Peyer's patch (tissue), 4 donors: ENCODE measurements at places on chromosomes 1 and 21. TPM values are rescaled to one million over a fixed set of nuclear protein-coding genes. Genes with fewer than 3 reads are reported as not detected.

DNA sequence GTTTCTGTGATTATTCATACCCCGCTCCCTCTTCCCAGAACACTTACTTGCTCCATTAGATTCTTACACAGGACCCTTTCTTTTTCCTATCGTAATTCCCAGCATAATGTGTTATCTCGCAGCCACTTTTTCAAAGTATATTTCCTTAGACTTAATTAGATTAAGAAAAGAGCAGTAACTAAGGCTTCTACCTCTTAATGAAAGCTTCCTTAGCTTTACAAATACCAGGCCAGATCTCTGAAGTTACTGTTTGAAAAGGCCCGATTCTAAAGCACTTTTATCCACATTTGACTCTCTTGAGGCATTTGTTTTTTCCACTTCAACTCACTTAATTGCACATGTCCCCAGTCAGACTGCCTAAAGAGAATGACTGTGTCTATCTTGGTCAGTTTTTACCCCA lies 1264.3 kb upstream of the ADGRL2 start:
- no peak for DNase-seq

DNA sequence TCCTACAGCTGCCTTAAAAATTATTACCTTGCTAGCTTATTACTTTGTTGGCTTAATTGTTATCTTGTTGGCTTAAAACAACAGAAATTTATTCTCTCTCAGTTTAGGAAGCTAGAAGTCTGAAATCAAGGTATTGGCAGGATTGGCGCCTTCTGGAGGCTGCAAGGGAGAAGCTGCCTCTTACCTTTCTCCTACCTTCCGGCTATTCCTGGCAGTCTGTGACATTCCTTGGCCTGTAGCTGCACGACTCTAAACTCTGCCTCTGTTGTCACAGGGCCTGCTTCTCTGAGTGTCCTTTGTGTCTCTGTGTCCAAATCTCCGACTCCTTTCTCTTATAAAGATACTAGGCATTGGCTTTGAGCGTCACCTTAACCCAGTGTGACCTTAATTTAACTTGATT lies 579.9 kb upstream of the B3GALT2 start:
- DNase-seq, result no peak

GRCh38 chr1:168190403-168190802 lies 11.6 kb downstream of the TIPRL start:
- DNase-seq, result no peak

- no peak for DNase-seq
These were observed 71.9 kb downstream of the ZSWIM5 start for GRCh38 chr1:45134461-45134873.

- peak; percentile 83 for DNase-seq
These were observed 16.4 kb upstream of the KIAA0040 start for GRCh38 chr1:175208773-175209492.

GRCh38 chr1:32636914-32637645 lies 13.3 kb downstream of the ZBTB8OS start:
- DNase-seq, result no peak

GRCh38 chr1:88275259-88275862 lies 408.7 kb upstream of the PKN2 start:
- DNase-seq, result no peak

DNA sequence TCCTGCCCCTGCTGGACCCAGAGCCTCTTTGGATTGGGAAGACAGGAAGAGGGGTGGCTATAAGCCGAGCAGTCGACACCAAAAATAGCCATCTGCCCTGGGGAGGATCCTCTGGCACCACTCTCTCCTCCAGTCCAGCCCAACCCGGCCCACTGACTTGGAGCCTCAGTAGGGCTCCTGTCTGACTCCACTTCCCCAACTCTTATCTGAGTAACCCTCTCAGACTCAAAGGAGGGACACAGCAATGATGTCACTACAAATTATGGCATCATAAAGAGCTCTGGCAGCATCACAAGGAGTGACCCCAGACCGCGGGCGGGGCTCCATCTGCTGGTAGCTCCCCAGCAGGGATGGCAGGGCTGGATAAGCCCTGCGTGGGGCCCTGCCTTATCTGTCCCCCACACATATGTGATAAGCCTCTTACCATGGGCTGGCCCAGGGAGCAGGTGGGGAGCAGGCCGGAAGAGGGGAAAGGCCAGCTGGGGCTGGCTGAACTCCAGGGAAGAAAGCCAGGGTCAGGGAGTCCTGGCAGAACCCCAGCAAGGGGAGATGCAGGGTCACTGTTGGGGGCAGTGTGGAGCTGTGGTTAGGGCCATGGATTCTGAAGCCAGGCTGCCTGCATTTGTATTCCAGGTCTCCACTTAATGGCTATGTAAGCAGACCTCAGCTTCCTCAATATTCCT lies 4.6 kb upstream of the SLC6A9 start:
- no peak for DNase-seq

DNA sequence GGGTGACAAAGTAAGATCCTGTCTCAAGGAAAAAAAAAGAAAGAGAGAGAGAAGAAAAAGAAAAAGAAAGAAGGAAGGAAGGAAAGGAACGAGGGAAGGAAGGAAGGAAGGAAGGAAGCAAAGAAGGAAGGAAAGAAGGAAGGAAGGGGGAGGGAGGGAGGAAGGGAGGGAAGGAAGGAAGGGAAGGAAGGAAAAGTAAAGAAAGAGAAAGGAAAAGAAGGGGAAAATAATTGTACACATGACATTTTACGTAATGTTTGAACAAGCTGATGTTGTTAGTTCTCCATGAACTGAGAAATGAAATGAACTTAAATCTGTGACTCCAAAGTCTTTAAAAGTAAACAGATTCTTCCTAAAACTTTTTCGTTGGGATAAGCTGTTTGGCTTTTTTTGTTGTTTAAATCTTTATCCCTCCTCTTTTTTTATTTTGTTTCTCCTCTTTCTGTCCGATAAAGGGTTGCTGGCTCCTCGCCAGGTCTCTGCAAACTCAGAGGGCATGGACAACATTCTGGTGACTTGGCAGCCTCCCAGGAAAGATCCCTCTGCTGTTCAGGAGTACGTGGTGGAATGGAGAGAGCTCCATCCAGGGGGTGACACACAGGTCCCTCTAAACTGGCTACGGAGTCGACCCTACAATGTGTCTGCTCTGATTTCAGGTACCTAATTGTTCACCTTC lies 59.8 kb downstream of the IL12RB2 start:
- no peak for DNase-seq

DNA sequence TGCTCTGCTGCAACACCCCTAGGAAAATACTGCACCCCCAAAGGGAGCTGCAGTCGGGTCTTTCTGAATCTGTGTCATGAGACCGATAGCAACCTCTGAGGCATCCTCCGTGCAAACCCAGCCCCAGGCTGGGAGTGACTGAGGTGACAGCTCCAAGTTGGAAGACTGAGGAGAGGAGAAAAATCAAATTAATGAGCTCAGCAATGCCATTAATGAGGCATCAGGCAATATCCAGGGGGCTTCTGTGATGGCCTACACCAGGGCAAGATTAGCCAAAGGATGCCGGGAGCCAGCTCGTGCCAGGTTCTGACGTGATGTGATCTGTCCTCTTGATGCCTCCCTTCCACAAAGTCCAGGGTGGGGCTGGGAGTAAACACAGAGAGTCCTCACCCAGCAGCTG lies 30.8 kb upstream of the PSMB2 start:
- no peak for DNase-seq

DNA sequence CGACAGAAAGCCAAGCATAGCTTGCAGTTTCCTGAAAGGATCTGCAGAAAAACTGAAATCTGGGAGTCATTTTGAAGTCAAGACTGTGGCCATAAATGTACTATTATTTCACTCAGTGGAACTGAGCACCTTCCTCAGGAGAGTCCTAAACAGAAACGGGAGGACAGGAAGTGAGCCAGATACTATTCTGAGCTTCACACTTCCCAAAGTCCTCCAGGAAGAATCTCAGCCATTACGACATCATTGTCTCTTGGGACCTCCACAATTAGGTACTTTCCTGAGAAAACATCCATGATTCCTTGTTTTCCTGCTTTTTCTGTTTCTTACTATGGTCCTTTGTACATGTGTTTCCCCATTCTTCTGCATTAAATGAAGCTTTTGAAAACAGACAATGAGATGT lies 299.2 kb upstream of the USP25 start:
- DNase-seq, result no peak

DNA sequence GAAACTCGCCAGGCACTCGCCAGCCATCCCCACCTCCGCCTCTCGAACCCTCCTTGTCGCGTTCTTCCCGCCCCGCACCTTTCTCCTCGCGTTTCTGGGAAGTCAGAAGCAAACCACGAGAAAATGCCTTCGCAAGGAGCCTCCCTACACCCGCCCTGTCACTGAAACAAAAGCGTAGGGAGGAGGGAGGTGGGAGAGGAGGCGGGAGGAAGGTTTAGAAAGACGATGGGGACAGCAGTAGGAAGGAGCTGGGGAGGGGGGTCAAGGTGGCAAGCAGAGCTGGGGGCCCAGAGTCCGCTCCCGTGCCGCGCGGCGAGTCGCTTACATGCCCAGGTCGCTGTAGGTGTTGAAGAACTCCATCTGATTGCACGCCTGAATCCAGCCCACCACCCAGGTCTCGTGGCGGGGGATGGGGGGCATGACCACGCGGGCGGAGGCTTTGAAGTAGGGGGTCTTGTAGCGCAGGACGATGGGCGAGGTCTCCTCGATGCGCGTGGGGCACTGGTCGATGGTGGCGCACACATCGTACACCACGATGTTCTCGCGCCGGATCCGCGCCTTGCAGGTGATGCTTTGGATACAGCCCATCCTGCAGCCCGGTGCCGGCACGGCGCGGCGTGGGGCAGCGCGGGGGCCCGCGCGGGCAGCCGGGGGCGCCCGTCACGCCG lies 1.0 kb downstream of the FAM78B start:
- no peak for DNase-seq

- no peak for DNase-seq
These were observed 248.7 kb upstream of the CXADR start for GRCh38 chr21:17264182-17264581.

DNA sequence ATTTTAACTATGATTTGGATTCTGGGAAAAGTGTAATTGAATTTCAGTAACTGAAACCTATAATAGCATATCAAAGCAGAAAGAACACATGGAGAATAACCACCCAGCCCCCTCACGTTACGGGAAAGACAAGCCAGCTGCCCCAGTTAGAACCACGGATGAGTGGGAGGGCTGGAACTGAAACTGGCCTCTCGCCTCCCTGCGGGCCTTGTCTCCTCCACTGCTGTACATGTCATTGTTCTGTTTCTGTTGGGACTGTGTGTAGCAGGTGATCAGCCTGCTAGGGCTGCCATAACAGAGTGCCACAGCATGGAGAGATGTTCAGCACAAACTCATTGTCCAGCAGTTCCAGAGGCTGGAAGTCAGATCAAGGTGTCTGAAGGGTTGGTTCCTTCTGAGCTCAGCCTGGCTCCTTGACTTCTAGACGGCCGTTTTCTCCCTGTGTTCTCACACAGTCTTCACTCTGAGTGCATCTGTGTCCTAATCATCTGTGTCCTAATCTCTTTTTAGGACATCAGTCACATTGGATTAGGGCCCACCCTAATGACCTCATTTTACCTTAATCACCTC lies 52.4 kb downstream of the MAP3K21 start:
- no peak for DNase-seq

- no peak for DNase-seq
These were observed 15.2 kb downstream of the DDX20 start for GRCh38 chr1:111770916-111771315.

DNA sequence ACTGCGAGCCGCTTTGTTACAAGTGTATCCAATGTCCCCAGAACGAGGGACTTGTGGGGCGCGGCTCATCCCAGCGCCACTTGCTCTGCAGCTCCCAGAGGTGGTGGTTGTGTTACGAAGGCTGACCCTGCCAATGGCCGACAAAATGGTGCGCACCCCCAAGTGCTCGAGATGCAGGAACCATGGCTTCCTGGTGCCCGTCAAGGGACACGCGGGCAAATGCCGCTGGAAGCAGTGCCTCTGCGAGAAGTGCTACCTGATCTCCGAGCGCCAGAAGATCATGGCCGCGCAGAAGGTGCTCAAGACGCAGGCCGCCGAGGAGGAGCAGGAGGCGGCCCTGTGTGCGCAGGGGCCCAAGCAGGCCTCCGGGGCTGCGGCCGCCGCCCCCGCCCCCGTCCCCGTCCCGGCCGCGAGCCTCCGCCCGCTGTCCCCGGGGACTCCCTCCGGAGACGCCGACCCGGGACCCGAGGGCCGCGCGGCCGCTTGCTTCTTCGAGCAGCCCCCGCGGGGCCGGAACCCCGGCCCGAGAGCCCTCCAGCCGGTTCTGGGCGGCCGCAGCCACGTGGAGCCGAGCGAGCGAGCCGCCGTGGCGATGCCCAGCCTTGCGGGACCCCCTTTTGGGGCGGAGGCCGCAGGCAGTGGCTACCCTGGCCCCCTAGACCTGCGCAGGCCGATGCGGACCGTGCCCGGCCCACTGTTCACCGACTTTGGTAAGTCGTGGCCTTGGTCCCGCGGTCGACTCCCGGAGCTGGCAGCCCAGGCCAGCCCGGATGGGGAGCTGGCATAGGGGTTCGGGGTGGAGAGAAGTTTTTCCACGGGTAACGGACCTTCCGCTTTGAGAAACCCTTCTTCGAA lies at the start of gene DMRTB1:
TSS of gene DMRTB1 (plus strand) at position 79 of the 855 bp plus-strand sequence. CDS start at position 134, 55 bp downstream.
- DNase-seq, result no peak

- DNase-seq, result peak; percentile 70
These were observed 11.9 kb downstream of the MEF2D start for GRCh38 chr1:156488566-156489165.

- no peak for DNase-seq
These were observed 195.7 kb upstream of the PTBP2 start for GRCh38 chr1:96525657-96526557.

- DNase-seq, result no peak
These were observed 5.6 kb upstream of the SLC26A9 start for GRCh38 chr1:205948886-205949285.

- no peak for DNase-seq
These were observed 142.4 kb downstream of the ADGRL4 start for GRCh38 chr1:78864175-78864574.

DNA sequence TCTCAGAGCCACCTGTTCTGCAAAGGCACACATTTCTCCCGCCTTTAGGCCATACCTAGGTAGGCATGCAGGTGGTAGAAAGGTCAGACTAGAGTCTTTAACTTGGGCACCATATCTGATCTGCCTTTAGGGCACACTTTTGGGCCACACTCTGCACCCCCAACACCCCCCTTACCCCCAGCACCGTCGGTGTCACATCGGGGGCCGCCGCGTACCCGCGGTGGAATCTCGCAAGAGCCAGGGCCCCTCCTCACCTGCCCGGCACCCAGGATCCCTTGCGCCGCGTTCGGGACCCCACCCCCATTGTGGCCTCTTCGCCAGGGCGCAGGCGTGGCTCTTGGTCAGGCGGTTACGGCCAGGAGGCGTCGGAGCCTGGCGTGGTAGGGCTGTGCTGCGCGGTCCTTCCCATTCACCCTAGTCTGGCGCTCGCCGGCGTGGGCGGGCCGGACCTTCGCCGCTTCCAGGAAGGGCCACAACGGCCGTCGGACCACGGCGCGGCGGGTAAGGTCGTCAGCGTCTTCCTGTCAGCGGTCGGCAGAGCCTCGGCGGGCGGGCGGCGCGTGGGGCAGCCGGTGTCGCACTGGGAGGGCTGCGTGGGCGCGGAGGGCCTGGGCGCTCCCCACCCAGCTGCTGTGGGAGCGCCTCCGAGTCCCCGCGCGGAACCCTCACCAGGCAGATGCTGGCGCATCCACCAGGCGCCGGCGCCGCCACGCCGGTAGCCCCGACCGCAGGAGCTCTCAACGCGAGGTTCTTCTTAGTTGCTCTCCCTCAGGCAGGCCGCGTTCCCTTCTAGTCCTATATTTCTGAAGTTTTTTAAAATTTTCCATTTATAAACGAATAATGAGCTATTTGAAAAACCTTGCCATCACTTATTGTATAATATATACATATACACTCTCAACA lies at the start of gene DNAH14:
TSS of gene DNAH14 (plus strand) at position 341 of the 903 bp plus-strand sequence. CDS start 23,028 bp downstream, outside the sequence.
- DNase-seq, result no peak

DMRTA2 gene
- total RNA-seq, result not detected

PTPRU gene
- total RNA-seq, result 4.8 TPM

VTCN1 gene
- total RNA-seq, result not detected

TNFRSF14 gene
- 532 TPM for total RNA-seq

PROK1 gene
- not detected for total RNA-seq

IGSF3 gene
- 63.2 TPM for total RNA-seq

MR1 gene
- 4.0 TPM for total RNA-seq

PITHD1 gene
- total RNA-seq, result 47.0 TPM

TBX19 gene
- 1.1 TPM for total RNA-seq
